HCEC 1CT (cell line): ENCODE measurements at places on chromosomes 1 and 21.

DNA sequence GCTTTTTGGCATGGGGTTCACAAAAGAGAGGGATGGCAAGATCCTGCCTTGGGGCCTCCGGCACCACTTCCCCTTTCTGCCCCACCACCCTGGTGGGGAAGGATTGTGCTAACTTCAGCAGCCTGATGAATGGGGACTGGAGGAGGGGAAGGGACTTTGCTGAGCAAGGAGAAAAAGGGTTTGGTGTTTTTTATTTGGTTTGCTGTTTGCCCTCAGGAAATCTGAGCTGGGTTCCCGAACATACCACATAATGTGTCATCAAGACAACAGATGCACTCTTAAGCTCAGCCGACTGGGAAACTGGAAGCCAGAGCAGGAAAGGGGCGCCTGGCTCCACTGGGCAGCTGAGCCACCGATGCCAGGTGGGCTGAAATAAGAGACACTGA is 19.8 kb downstream of the OLFML2B start:
- DNase-seq, result peak; percentile 70

DNA sequence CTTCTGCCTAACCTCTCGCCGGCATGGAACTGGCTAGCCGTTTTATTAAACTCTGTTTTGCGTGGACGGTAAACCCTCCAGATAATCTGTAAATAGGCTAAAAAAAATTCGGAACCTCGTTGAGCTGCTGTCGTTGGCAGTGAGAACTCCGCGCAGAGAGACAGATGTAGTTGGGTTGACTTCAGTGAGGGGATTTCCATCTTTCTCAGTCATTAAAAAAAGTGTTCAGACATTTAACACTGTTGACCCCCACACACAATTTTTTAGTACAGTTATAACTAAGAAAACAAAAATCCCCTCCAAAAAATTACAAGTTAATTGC is 464 bp downstream of the PARK7 start:
- no peak for DNase-seq

DNA sequence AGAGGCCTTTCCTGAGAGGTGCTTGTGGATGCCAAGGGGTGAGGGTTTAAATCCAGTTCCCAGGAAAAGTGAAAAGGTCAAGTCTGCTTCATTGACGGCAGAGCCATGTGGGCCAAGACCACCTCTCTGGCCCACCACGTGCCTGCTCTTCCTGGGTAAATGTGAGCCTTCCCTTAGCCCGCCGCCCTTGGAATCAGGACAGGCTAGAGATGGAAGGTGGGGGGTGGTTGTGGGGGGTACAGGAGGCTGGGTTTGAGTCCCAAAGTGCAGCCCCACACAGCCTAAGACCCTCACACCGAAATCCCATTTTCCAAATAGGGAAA is 104.4 kb downstream of the EPHB2 start:
- DNase-seq, result no peak

GRCh38 chr1:157806431-157807149 is 13.3 kb downstream of the FCRL1 start:
- DNase-seq, result no peak

GRCh38 chr1:167515461-167515860 is 2.9 kb downstream of the CD247 start:
- no peak for DNase-seq

GRCh38 chr1:153698020-153698922 is 19.8 kb downstream of the NPR1 start:
- no peak for DNase-seq

GRCh38 chr1:236623371-236624166 is 19.3 kb upstream of the HEATR1 start:
- DNase-seq, result no peak

GRCh38 chr1:231041719-231042261 is 1.7 kb upstream of the FAM89A start:
- DNase-seq, result no peak

DNA sequence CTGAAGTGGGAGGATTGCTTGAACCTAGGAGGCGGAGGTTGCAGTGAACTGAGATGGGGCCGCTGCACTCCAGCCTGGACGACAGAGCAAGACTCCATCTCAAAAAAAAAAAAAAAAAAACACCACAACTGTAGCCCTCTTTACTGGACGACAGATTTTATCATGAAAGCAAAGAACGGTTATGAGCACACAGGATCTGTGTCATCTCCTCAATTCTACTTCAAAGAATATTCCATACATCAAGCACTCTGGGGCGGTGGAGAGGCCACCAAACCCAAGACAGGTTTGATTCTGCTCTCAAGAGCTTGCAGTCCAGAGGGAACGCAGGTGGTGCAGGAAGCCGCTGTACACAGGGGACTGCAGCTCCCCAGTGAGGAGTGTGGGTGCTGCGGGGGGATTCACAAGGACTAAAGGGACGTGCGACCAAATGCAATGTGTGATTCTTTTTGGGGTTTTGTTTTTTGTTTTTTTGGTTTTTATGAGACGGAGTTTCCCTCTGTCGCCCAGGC is 110.1 kb downstream of the SPSB1 start:
- DNase-seq, result no peak

- no peak for DNase-seq
These were observed 34.7 kb downstream of the SH3BP5L start for GRCh38 chr1:248791010-248791409.

DNA sequence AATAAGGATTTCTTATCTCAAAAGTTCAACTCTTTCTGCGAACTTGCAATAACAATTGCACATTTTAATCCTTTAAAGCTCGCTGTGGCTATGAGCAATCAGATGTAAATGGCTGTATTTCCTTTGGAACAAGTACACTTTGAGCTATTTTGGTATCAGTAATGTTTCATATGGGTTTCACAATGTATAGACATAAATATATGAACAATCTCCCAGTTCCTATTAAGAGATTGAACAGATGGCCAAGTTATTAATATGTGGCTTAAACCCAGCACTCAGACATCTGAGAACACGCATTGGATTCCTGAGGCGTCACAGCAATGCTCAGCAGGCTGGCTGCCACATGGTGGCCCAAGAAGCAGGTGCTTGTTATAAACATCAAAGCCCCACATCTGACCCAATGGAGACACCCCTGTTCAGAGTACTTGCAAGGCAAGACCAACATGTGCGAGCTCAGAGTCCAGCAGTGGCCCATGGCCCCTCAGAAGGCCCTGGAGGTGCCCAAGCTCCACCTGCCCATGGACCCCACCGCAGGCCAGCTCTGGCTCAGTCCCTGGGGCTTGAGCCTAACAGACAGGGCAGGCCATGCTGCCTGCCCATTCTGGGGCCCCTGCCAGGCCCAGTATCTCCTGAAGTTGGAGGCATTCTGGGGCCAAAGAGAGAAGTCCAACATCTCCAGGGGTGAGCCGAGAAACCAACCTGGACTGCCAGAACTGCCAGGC is 23.7 kb downstream of the PSMG1 start:
- DNase-seq, result peak; percentile 94

GRCh38 chr21:33836408-33836807 is 79.2 kb downstream of the ATP5PO start:
- no peak for DNase-seq

GRCh38 chr1:22325531-22326371 is 125.9 kb upstream of the ZBTB40 start:
- no peak for DNase-seq

DNA sequence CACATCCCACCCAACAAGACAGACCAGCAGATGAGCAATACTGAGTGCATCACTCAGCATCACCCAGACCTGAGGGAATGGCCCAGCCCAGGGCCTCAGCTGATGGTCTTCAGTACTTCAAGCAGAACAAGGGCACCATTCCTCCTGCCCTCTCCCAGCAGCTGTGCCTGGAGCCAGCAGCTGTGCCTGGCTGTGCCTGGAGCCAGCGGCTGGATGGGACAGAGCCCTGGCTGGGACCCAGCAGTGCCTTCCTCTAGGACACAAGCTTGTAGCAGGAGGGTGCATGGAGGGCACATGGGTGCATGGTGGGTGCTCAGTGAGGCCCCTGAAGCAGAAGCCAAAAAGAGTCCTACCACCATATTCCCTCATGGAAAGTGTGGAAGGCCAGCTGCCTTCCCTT is 583.8 kb downstream of the NPHP4 start:
- no peak for DNase-seq

GRCh38 chr21:45617021-45617921 is 26.3 kb upstream of the PCBP3 start:
- no peak for DNase-seq

- DNase-seq, result no peak
These were observed 19.0 kb downstream of the CHIA start for GRCh38 chr1:111309690-111310089.

DNA sequence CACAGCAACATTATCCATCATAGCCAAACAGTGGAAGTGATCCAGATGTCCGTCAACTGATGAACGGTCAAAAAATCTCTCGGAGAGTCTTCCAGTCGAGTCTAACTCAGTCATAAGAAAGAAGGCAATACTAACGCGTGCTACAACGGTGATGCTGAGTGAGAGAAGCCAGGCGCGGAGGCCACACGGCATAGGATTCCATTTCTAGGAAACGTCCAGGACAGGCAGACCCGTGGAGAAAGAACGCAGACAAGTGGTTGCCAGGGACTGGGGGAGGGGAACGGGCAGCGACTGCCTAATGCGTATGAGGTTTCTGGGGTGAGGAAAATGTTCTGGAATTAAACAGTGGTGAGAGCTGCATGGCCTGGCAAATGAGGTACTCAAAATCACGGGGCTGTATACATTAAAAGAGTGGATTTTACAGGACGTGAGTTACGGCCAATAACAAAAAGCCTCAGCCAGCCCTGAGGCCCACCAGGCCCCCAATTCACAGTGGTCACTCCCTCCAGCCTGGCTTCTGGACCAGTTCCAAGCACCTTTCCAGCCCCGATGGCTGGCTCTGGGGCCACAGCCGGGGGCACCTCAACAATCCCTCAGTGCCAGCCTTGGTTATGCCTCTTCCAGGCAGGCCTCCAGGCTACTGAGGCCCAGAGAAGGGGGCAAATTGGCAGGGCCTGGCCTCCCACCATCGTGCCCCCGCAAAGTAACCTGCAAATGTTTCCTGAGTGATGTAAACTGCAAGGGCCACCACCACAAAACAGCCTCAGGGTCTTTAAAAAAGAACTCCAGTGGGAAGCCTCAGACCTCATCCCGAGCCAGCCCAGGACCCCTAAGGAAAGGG is 3.4 kb downstream of the WNT9A start:
- no peak for DNase-seq

- no peak for DNase-seq
These were observed 1290.5 kb upstream of the B3GALT2 start for GRCh38 chr1:194476872-194477271.

- peak; percentile 70 for DNase-seq
These were observed 58.2 kb upstream of the SLC45A1 start for GRCh38 chr1:8259498-8260290.

DNA sequence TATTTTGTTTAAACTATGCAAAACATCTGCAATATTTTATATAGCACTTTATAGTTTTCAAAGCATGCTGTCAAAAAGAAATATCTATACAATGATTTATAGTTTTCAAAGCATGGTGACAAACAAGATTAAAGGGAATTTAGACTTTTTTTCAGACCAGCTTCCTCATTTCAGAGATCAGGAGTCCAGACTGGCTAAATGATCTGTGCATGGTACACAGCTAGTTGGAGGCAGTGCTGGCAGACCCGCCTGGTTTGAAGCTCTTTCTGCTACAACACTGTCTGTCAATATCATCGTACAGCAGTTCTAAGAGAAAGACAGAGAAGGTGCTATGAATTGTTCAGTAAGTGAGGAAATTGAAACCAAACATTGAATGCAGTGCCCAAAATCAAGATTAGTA is 479.0 kb downstream of the PTBP2 start:
- no peak for DNase-seq

- DNase-seq, result no peak
These were observed 13.5 kb downstream of the MORN1 start for GRCh38 chr1:2377751-2378440.

- DNase-seq, result peak; percentile 48
These were observed 39.5 kb downstream of the TOR3A start for GRCh38 chr1:179121159-179121938.

- no peak for DNase-seq
These were observed 51.3 kb downstream of the PTP4A2 start for GRCh38 chr1:31886866-31887265.

DNA sequence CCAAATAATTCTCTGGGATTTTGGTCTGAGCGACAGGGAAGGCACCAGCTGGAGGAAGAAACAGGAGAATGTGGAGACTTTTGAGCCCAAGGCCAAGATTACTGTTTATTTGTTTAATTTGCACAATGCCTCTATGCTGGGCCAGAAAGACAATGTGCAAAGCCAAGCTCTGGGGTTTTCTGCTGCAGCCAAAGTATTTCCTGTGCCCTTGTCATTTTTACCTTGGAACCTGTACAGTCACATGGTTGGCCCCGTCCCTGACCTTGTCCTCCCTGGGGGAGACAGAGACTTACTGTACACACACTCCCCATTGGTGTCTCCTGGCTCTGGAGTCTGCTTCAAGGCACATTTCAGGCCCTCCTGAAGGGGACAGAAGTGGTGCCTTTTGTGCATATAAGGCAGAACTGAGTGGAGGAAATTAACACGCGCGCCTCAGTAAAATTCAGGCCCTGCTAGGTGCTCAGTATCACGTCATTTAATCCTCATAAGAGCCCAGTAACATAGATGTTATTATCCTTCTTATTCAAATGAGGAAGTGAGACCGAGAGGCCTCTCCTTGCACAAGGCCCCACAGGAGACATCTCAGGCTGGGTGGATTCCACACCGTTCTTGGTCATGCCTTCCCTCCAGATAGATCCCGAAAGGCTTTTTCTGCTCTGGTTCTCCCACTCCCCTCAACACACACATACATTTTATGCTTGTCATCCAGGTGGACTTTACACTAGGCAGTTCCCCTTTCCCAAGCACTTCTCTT is 21.1 kb downstream of the C1orf115 start:
- DNase-seq, result no peak

- DNase-seq, result no peak
These were observed 43.1 kb upstream of the IGSF3 start for GRCh38 chr1:116710420-116711262.

DNA sequence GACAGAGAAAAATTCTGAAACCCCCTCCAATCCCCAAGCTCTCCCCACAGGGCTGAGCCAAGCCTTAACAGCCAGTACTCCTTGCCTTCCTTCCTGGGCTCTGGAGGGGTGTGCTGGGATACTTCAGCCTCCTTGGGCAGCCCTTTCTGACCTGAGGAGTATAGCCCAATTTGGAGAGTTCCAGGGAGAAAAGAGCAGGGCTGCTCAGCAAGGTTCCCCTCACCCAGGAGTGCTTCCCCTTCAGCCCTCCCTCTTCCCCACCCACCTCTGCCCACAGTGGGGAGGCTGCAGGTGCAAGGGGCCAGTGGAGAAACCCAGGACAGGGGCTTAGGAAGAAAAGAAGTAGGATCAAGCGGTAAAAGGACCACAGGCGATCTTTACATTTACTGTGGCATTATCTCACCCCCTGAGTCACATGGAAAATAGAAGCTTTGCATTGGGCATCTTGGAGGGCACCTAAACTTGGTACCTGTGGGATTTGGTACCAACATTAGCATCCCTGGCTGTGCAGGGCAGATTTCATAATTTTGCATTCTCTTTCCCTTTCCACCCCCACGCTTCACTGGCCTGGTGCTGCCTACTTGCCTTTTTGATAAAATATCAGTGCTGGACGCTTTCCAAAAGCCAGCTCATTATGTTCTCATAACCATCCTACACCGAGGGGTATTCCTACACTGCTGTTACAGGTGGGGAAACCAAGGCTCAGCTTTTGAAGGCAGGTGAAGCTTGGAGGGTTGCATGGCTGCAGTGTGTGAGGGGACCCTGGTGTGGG is 2.8 kb upstream of the ADORA1 start:
- DNase-seq, result peak; percentile 22
